ENCODE measurements at places on chromosomes 6 and 20.

DNA sequence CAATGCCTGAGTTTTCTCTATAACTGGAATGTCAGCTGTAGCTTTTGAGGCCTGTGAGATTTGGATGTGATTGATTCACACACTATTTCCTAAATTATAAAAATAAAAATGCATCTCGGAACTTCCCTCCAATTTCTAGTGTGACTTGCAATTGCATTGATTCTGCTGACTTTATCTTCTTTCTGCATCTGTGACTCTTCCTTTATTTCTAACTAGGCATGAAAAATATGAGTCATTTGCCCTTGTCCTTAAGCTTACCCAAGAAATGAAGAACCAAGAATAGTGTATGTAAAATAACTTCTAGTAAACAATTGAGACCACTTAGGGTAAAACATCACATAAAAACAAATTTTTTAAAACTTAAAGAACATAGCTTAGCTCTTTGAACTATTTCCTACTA lies 12.9 kb downstream of the OR2J2 start:
- DNase-seq = no peak

DNA sequence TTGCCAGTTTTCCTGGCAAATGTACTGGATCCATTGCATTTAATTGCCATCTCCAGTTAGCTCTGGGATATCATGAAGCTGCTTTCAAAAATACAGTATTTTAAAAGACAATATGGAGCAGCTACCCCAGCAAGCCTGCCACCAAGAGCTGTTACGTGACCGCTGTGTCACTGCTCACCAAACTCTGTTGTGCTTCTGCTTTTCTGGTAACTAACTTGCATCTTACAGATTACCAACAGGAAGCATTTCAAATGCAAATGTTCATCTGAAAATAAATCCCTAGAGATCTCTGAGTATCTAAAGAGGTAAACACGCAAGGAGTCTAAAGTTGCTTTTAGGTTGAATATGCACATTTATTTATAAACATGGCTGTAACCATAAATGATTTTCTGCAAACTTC lies 1008.3 kb downstream of the KIF16B start:
- no peak for DNase-seq

GRCh38 chr6:1496836-1497760 lies 107.7 kb downstream of the FOXF2 start:
- DNase-seq = no peak

DNA sequence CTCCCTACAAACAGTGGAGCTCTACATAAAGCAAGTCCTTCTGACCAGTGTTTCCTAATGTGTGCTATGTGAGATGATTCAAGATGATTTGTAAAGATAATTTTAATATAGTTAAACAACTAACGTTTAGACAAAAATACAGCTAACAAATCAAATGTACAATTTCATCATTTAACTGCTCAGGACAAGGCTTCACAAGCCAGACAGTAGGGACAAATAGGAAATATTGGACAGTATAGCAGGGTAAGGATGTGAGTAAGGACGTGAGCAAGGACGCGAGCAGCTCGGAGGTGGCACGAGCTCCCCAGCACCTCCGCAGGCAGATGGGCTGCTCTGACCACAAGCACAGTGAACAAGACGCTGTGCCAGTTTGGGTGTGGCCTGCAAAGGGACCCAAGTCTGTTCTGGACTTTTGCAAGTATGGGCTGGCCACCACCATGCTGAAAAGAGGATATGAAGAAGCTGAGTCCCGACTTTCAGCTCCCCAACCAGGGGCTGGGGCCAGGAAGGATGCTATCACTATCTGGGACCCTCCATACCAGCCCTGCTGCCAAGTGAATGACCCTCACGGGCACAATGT lies 14.5 kb downstream of the DIDO1 start:
- DNase-seq = no peak

DNA sequence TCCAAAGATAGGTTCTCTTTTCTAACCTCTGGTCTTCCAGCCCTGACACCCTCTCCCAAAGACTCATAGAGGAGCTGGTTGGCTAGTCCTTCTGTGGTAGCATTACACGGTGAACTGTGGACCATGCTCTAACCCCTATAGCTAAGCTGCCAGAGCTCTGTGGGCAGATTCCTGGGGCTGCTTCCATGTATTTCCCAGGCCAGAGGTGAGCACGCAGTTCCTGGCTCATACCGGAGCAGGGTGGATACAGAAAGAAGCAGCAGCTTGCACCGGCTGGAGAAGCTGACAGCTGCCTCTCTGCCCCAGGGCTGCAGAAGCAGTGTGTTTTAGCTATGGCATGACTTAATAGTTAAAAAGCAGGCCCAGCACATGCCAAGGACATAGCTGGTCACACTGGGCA lies 84.1 kb upstream of the FOXP4 start:
- no peak for DNase-seq

DNA sequence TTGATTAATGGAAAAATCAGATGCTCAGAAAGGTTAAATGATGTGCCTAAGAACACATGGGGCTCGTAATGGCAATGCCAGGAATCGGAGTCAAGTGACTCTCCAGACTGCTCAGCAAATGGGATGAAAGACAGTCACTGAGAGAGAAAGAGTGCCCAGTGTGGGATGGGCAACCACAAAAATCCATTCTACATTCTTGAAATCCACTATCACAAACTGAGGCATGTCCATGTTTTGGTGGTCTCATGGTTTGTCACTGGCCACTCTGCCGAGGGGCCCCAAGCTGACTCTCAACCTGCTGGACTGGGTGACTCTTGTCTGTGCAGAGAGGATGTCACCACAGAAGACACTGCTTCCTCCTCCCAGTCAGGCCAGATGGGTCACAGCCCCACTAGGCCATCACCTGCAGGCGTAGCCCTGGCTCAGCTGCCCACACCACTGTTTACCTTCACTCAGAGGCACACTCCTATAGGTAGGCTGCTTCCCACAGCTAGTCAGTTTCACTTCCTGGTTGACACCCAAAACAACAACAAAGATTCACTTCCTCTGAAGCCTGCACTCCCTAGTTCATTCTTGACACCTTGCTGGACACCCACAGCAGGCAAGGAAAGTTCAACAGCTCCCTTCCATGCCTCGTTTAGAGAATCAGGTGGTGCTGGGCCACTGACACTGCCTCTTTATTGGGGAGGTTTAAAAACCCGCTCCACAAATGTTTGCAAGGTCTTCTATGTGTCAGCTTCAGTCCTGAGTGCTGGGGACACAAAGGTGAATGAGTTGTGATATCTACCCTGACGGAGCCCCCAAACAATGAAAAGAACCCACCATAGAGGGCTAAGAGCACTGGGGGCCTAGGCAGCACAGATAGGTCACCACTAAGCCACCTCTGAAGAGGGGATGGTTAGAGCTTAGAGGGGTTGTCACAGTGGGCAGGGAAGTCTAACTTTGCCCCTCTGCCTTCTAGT lies 21.7 kb downstream of the MAP1LC3A start:
- DNase-seq = no peak

- DNase-seq = no peak
Measured at GRCh38 chr20:2713285-2713684, 20.7 kb downstream of the EBF4 start.

DNA sequence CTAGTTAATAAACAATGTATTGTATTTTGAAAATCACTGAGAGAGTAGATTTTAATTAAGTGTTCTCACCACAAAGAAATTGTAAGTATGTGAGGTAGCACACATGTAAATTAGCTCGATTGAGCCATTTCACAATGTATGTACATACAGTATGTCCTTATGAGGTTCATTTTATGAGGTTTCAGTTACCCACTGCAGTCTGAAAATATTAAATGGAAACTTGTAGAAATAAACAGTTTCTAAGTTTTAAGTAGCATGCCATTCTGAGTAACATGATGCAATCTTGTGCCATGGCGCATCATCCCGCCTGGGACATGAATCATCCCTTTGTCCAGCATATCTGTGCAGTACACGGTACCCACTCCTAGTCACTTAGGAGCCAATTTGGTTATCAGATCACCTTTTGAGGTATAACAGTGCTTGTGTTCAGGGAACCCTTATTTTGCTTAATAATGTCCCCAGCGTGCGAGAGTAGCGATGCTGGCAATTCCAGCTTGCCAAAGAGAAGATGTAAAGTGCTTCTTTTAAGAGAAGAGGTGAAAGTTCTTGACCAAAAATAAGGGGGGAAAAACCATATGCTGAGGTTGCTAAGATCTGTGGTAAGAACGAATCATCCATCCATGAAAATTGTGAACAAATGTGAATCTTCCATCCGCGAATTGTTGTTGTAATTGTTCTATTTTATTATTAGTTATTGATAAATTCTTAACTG lies 64.7 kb downstream of the KCNS1 start:
- no peak for DNase-seq

DNA sequence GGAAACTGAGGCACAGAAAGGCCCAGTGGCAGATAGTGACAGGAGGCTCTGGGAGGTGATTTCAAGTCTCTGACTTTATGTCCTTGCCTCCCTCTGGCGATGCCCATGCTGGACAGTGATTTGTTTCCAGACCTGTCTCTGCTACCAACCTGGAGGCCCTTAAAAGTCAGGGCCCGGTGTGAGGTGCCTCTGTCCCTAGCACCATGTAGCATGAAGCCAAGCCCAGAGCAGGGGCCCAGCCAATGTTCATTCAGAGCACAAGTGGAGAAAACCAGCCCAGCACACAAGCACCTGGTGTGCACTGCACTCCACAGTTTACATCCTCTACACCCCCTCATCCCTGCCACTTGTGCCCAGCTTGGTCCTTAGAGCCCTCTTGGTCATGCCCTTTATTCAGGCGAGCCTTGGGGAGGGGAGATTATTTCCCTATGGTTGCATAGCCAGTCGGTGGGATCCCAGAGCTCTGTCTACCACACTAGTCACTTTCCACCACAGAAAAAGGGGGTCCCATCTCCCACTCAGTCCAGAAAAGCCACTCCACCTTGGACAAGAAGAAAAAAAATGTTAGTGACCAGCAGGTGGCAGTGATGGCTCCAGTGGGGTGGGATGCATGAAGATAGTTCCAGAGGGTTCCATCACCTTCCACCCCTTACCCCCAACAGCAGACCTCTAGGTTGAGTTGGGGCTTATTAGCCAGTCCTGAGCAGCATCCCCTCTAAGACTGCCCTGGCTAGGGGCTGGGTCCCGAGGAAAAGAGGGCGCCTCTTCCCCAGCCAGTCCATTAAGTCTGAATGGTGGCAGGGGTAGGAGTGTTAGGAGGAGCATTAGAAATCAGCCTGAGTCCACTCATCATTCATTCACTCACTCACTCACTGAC lies 30.9 kb downstream of the KIAA1755 start:
- DNase-seq = no peak

GRCh38 chr20:23255716-23256385 lies 94.7 kb upstream of the NXT1 start:
- no peak for DNase-seq

GRCh38 chr6:3926150-3926482 lies 76.9 kb downstream of the FAM50B start:
- no peak for DNase-seq

- no peak for DNase-seq
Measured at GRCh38 chr20:4136078-4136966, 121.0 kb upstream of the RNF24 start.

DNA sequence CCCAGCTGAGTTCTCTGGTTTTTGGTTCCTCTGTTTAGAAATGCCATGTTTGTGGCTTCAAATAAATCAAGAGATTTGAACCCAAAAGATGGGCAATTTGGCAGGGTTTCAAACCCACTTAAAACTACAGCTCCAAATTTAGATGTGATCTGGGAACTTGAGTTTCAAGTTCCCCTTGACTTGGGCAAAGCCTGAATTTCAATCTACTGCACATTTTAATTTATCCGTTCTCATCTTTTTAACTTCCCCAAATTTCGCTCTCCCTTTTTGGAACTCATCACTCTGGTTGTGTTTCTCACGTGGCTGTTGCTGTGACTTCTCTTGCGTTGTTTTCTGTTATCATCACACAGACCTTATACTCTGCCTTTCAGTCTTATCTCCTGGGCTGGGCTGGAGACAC lies 230.9 kb downstream of the CDC5L start:
- DNase-seq = no peak

DNA sequence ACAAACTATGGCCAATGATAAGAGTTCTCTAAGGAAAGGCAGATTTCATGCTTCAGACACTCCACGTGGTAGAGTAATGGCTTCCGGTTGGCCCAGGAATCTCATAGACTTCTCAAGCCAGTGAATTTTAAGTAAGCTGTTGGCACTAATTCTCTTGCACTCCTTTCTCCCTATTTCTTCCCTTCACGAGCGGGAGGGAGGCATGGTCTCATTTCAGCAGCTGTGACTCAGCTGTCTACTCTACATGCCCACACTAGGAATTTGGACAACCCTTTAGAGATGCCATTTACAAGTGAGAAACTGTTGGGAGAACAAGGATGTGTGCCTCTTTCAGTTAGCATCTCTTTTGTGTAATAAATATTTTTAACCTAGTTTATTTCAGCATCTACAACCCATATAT lies 107.7 kb downstream of the PTPRK start:
- DNase-seq = no peak

DNA sequence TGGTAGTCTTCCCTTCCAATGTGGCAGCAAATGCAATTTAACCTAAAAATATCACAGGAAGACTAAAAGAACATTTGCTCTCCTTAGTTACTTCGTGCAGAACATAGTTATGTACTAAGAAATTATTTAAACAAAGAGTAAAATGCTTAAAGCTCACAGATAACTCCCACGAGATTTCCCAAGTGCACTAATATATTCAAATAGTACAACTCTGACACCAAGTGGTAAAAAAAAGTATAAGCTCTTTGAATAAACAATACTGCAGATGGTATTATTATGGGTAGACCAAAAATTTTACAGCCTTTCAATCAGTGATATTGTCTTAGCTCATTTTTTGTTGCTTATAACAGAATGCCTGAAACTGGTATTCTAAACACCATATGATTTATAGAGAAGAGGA lies 52.8 kb upstream of the FILIP1 start:
- DNase-seq = no peak

DNA sequence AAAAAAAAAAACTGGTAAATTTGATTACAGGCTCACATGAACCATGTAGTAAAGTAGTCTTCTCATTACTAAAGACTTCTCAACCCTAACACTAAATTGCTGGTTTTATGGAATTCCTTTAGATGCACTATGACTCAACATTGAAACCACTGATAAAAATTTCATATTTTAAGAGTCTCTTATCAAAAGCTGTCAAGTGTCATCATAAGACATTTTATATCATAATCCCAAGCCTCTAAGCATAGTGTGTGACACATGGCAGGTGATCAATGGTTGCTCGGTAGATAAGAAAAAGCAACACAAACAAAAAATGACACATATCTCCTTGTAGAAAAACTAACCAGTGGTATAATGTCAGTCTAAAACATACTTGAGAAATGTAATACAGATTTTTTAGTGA lies 258.4 kb downstream of the RNGTT start:
- no peak for DNase-seq

DNA sequence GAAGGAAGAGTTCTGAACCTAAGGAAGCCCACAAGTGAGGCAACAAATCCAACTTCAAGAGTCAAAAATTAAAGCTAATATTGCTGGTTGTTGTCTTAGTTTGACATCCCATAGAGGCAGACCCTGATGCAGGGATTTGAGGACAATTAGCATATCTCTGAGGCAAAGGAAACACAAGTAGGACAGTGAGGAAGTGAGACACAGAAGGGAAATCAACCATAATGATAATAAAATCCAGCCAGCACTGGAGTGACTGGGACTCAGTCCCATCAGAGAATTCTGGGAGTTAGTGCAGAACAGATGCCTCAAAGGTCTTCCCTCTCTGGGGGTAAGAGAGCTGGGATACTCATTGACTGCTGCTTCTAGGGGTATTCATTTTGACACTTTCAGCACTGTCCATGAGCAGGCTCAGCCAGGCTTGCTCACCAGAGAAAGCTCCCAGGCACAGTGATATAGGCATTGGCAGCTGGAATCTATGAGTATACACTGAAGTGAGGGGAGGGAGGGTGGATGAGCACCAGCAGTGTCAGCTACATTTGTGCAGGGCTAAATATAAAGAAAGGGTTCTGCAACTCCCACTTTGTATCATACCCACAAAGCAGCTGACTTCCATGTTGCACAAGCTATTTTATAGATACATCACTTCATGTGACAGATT lies 43.4 kb upstream of the SPTLC3 start:
- no peak for DNase-seq
